ENCODE measurements at places on chromosomes 12 and 14.
A peak's percentile ranks its signal among the peaks of the same experiment; 100 is the strongest.

- DNase-seq = no peak
Observed at GRCh38 chr12:68919581-68920239, 13.3 kb downstream of the CPM start.

- DNase-seq = no peak
Observed at GRCh38 chr14:31897581-31898186, 179.4 kb upstream of the ARHGAP5 start.

DNA sequence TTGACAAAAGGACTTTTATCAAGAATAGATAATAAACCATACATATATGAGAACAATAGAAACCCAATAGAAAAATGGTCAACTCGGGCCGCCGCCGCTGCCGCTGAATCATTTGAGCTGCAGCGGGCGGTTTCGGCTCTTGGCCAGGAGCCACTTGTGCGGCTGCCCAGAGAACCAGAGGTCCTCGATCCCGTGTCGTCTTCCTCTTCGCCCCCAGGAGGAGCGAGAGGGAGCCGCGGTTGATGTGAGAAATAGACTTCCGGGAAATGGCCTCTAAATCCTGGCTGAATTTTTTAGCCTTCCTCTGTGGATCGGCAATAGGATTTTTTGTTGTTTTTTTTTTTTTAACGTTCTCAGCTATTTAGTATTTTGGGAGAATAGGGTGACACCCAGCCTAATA is 44.8 kb downstream of the CPSF6 start:
- peak; percentile 74 for DNase-seq

DNA sequence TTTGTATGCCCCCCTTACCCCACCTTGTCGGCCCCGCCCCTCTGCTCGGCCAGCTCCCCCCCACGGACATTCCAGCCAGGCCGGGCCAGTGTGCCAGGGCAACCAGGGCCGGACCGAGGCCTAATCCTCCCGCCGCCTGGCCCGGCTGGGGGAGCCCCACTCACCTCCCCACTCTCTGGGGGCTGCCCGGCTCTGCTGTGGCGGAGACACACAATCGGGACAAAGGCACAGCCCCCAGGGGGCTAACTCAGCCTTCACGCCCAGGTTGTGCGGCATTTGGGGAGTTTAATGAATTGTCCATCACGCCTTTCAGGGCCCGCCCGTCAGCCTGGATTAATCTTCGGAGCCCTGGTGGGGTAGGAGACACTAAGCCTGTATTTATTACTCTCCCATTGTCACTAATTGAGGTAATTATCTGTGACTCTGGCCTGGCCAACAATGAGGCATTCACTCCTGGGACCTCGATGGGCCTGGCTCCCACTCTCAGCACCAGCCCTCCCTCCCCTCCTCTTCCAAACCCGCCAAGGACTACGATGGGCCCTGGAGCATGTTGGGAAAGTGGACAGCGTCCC is 8.7 kb downstream of the WNT1 start:
- DNase-seq = no peak

GRCh38 chr14:73862480-73862879 is 10.8 kb downstream of the PTGR2 start:
- no peak for DNase-seq

DNA sequence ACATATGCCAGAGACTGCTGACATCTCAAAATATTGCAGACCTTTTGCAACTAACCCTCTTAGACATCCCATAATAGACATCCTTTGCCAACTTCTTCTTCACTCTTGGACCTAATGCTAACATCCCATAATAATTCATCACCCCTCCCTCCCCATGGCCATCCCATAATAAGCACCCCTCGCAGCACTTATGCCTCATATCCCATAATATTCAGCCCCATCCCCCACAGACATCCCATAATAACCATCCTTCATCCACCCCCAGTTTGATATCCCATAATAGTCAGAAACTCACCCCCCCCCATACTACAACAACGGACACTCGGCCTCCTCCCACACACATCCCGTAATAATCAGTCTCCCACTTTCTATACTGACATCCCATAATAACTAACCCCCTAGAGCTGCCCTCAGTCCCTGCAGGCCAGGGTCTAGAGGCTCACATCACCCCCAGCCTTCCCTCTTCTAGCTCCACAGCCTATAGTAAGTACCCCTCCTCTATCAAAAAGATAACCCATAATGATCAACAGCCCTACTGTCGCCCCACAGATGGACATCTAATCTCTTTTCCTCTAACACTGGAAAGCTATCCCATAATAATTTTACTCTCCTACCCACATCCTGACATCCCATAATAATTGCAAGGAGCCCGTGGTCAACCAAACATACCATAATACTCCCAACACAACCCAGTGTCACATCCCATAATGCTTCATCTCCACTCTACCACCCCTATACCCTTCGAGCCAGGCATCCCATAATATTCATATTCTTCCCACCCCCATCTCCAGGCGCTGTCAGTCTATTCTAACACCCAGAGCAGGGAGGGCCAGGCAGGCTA is 792 bp upstream of the CHD4 start:
- DNase-seq = peak; percentile 42

- DNase-seq = no peak
Observed at GRCh38 chr14:85601690-85602089, 71.7 kb downstream of the FLRT2 start.

DNA sequence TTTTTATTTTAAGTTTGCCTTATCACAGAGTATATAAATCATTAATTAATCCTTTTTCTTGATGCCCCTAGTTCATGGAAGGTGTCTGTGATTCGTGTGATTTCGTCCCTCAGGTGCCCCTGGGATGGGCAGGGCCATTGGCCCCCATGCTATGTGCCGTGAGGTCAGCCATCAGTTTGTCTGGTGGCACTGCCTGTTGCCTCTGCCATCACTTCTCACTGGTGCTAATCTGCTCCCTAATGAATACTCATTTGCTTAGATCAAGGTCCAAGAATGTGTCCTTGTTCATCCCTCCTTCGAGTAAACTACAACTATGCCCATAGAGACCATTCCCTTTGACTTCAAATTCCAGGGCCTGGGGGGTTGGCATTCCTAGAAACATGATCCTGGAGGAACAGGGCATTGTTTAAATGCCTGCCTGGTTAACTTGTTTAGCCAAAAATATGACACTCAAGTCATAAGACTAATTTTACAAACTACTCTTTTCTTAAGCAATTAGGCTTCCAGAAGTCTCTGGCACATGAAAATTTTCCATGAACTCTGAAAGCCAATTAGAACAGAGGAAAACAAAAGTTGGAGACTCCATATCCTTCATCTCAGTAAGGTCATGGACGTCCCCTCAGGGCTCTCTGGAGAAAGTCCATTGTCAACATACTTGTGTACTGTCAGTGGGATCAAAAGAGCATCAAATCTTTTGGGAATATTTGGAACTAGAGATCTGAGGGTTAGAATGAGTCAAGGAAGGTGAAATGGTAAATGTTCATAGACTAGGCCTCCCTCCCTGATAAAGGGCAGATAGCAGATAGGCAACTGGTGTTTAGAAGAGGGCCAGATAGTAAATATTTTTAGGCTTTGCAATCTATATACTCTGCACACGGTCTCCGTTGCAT is 90.9 kb upstream of the PLXNC1 start:
- DNase-seq = no peak

- peak; percentile 12 for DNase-seq
Observed at GRCh38 chr12:80442426-80443222, 1.4 kb upstream of the PTPRQ start.

DNA sequence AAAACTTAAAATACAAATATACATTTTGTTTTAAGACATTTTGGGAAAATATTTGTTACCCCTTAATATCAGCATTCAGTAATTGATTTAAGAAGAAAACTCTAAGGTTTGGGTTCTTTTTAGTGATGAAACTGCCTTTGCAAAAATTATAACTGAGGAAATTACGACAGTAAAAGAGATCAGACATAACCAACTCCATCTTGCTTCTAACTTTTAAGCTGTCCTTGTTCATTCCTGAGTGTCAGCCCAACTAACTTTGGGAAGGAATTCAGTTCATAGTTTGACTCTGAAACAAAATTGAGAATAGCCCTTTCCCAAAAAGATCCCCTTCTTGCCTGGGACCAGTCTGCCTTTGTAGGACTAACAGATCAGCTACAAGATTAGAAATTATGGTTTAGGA is 93.0 kb downstream of the TMTC1 start:
- no peak for DNase-seq

DNA sequence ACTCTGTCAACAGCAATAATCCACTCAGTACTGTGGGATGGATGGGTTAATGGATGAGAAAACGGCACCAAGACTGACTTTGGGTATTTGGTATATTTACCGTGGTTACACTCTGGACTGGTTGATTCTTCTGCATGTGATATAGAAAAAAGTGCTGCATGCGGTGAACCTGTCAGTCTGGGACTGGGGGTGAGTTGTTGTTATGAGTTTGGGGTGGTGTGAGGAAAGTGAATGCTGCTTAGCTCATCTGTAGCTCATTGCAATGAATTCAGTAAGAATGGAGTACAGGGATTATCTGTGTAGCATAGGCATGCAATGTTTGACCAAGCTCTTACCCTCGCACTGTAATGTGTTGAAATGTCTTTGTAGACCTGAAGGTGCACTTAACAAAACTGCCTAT is 6.0 kb downstream of the KCNA1 start:
- no peak for DNase-seq

- DNase-seq = no peak
Observed at GRCh38 chr14:91516663-91517388, 6.7 kb upstream of the PPP4R3A start.

- DNase-seq = no peak
Observed at GRCh38 chr14:103735439-103735814, 19.8 kb downstream of the ZFYVE21 start.

DNA sequence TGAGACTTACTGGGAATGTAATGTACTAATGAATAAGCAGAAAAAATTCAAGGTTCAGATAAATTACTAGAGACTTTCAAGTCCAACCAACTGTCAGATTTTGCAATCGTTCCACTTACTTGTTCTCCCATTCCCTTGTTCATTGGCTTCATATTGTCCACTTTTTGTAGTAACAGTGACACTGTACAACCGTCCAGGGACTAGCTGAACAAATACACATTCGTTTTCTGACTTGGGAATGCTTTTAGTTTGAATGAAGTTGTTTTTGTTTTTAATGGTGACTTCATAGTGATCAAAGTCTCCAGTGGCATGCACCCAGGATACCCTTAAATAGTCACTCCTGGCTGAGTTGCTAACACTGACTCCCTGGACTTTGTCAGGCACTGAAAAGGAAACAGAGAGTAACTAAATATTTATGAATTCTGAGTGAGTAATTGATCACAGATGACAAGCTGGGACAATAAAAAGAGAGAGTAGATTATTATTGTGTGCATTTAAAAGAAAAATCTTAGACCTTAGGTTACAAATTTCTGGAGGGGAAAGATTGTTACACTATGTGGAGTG is 65.4 kb downstream of the PTPRB start:
- no peak for DNase-seq

DNA sequence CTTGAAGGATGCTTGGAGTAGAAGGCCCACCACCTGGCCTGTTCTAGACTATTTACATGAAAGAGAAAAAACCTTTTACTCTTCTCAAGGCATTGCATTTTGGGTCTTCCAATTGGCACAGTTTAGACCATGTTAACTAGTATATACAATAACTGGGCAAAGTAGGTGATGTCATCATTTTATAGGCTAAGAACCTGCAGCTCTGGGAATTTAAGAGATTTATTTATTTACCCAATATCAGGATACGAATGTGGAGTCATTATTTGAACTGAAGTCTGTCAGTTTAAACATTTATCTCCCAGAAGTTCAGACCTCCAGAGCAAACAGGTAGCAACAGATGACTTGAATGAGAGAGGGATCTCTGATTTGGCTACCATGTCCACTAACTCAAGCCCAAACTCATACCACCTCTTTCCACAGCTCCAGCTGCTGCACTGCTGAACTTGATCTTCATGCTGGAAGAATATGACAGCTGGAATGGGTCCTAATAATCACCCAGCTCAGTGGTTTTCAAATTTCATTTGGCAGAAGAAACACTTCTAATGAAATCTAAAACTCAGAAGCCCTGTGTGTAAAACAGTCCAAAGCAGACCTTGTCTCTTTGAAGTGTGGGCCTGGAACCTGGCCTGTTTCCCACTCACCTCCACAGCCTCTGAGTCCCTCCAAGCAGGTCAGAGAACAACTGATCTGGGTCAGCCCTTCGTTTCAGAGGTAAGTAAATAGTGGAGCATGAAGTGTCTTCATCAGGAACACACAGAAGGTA is 179.2 kb downstream of the EMP1 start:
- no peak for DNase-seq
